Activated CD4-positive, alpha-beta memory T cell treated with anti-CD3 and anti-CD28 coated beads for 36 hours (primary cell): ENCODE measurements at places on chromosomes 11 and 22. TPM values are rescaled to one million over a fixed set of nuclear protein-coding genes. Genes with fewer than 3 reads are reported as not detected.

SYT8 gene
- total RNA-seq, result not detected

DNA sequence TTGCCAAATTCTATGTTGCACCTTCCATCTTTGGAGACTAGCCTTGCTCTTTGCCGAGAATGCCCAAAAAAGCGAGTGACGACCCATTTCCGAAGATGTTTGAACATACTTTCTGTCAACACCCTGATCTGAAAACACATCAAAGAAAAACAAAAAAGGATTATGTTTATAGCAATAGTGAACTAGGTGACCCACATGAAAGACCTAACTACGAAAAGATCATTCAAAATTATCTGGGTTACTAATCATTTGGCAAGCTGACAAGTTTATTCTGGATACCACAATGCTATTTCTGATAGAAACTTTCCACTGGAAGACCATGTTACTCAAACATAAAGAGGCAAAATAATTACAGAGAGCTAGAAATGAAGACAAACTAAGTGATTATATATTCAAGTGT is 27.0 kb downstream of the KCNJ1 start:
- H3K27me3 ChIP-seq, result no peaks in the 10 kb centered on the region
- no peaks in the 10 kb centered on the region for H3K36me3 ChIP-seq
- H3K27ac ChIP-seq, result peak overlapping the region; percentile 53
- peak; percentile 23 for DNase-seq
- peaks cover 78% of the 10 kb centered on the region for H3K4me1 ChIP-seq

- DNase-seq, result no peak
- no peaks in the 10 kb centered on the region for H3K36me3 ChIP-seq
- no peak overlapping the region for H3K4me3 ChIP-seq
- peaks cover 5% of the 10 kb centered on the region for H3K4me1 ChIP-seq
Observed at GRCh38 chr22:35894937-35895708, 133.5 kb downstream of the RBFOX2 start.

DNA sequence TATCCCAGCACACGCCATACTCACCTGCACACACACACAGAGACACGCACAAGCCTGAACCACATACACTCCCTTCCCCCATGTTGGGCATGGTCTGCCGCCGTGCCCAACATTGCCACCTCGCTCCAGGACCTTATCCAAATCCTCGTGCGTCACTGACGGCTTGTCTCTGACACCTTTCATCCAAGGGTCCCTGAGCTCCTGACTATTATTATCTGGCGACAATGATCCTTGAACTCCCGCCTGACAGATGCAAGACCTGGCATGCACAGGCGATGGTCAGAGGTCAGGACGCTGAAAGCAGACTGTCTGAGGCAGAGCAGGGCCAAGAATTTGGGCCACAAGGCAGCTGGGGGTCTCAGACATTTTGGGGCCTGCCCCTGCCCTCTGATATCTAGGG is 4.2 kb downstream of the MB start:
- peaks cover 10% of the 10 kb centered on the region for H3K27me3 ChIP-seq
- peaks cover 20% of the 10 kb centered on the region for H3K4me1 ChIP-seq
- DNase-seq, result no peak
- H3K27ac ChIP-seq, result no peak overlapping the region
- H3K36me3 ChIP-seq, result no peaks in the 10 kb centered on the region
- H3K4me3 ChIP-seq, result no peak overlapping the region

DNA sequence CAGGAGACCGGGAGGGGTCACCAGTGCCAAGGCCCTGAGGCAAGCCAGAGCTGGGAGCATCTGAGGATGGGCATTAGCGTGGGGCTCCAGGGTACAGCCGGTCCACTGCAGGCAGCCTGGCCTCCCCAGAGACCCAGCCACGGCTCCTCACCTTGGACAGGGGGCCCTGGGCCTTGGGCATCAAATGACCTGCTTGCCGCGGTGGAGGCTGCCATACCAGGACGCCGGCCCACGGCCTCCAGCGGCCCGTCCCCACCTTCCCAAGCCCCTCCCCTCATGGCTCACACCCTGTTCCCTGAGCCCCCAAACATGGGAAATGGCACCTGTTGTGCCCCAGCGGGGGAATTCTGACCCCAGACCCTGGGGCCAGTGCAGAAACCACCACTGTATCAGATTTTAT is 12.7 kb upstream of the RTN4R start:
- no peak overlapping the region for H3K27ac ChIP-seq
- H3K4me1 ChIP-seq, result no peaks in the 10 kb centered on the region
- no peaks in the 10 kb centered on the region for H3K36me3 ChIP-seq
- no peak overlapping the region for H3K4me3 ChIP-seq
- H3K27me3 ChIP-seq, result peaks cover 2% of the 10 kb centered on the region
- DNase-seq, result no peak

- no peaks in the 10 kb centered on the region for H3K27me3 ChIP-seq
- H3K27ac ChIP-seq, result no peak overlapping the region
- DNase-seq, result no peak
- peaks cover 9% of the 10 kb centered on the region for H3K36me3 ChIP-seq
Observed at GRCh38 chr22:17864398-17865182, 90.3 kb upstream of the BID start.

GRCh38 chr11:128465531-128465930 is 121.8 kb downstream of the ETS1 start:
- H3K27ac ChIP-seq, result peak overlapping the region; percentile 99
- H3K36me3 ChIP-seq, result peaks cover 97% of the 10 kb centered on the region
- H3K27me3 ChIP-seq, result no peaks in the 10 kb centered on the region
- no peak for DNase-seq
- peak overlapping the region; percentile 70 for H3K4me3 ChIP-seq
- H3K4me1 ChIP-seq, result peaks cover 95% of the 10 kb centered on the region

- H3K4me1 ChIP-seq, result peaks cover 11% of the 10 kb centered on the region
- H3K27ac ChIP-seq, result no peak overlapping the region
- no peak for DNase-seq
- H3K27me3 ChIP-seq, result peaks cover 39% of the 10 kb centered on the region
Observed at GRCh38 chr11:72665911-72666472, 8.2 kb downstream of the PDE2A start.

DNA sequence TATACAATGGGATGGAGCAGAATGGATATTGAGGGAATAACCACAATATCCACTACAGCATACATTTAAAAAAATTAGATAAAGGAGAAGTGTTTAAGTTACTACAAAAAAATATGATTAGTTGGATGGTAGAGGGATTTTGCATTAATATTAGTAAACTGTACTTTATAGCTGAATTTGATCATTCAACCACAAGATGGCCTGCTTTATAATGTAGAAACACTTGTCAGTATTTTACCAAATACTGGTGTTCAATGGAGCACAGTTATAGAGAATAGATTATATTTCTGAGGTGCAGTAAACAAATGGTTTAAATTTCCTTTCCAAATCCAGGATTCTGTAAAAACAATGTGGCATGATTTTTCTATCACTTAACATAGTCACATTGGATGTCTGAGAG is 818.8 kb upstream of the CHORDC1 start:
- no peak for DNase-seq
- no peak overlapping the region for H3K4me3 ChIP-seq
- no peaks in the 10 kb centered on the region for H3K27me3 ChIP-seq

DNA sequence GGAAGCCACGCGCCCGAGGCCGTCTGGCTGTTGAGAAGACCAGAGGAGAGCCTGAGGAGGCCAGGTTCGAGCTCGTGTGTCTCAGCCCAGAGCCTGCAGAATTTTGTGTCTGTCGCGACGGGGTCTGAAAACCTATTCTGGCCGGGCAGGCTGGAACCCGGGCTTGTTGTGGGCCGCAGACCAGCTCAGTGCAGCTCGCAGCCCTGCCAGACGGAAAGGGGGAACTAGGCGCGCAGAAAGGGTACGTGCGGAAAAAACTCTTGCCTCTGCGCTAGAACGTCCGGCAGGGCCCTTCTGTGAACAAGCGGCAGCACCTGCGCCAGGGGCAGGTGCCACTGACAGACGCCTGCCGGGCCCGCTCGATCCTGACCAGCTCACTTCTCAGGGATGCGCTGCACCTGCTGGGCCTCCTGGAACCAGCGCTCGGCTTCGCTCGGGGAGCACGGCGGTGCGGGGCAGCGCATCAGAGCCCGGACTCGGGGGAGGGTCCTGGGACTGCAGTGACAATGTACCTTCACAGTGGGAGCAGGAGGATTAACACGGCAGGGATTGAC is 409.3 kb downstream of the BRD1 start:
- no peak overlapping the region for H3K4me3 ChIP-seq
- H3K4me1 ChIP-seq, result no peaks in the 10 kb centered on the region
- no peaks in the 10 kb centered on the region for H3K27me3 ChIP-seq
- no peak overlapping the region for H3K27ac ChIP-seq
- DNase-seq, result no peak

PRRG4 gene
- total RNA-seq, result 0.24 TPM
